ENCODE measurements at places on chromosomes 1 and 21.
A peak's percentile ranks its signal among the peaks of the same experiment; 100 is the strongest.

- no peak for DNase-seq
These were observed 10.5 kb downstream of the SLC2A1 start for GRCh38 chr1:42947965-42948732.

DNA sequence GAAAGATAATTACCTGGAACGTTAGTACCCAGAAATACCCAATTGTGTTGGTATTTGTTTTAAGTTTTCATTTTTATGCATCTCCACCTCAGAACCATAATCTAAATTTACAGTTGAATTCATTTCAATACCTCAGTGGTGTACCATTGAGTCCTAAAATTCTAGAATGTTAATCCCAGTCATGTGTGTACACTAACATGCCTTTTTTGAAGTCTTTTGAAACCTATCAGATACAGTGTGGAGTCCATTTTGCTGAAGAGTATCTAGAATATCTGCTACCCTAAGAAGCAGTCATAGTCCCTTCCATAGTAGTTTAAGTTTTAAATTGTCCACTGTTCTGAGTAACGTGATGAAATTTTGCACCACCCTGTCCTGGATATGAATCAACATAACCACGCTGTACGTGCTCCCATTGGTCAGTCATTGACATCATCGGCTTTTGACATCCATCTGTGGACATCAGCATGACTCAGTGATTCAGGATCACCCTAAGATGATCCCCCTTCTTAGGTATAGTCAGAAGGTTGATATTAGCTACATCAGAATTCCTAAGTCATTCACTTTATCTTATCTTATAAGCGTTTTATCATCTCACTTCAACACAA is 7.5 kb upstream of the ASH1L start:
- no peak for DNase-seq

GRCh38 chr1:89935235-89935634 is 59.7 kb upstream of the ZNF326 start:
- no peak for DNase-seq

DNA sequence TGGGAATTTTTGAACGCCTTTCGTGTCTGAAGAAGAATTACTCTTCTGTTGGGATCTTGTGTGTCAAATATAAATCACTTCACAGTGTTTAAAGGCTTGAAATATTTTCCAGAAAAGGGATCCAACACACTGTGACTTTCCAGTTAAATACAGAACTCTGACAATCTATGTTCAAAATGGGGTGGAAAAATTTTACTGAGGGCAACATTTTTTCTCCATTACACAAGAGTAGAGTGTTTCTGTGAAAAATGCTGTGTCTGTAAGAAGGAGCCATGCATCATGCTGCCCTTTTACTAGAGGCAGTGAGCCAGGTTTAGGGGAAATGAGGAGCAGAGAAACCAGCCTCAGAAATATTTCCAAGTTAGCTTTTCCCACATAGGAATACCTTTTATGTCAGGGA is 86.5 kb downstream of the VPS13D start:
- no peak for DNase-seq

DNA sequence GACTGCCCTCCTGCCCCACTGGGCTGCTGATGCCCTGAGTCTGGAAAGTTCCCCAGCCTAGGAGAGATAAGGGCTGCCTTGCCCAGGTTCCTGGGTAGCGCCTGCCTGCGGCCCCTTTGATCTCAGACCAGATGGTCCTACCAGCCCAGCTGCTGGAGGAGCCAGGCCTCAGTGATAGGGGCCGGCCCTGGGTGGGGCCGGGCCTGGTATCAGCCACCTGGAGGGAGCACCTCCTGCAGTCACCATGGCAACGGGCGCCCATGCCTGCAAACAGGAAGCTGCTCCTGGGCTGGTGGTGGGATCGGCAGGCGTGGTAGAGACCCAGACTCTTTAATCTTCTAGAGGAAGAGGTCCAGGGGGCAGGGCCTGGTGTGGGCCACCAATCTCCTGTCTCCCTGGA is 119.7 kb upstream of the WNT4 start:
- peak; percentile 75 for DNase-seq

GRCh38 chr1:12177999-12178441 is 11.2 kb downstream of the TNFRSF1B start:
- DNase-seq, result no peak

All from SHP77 (cell line).